Activated naive CD8-positive, alpha-beta T cell treated with anti-CD3 and anti-CD28 coated beads, Interleukin-2, amount 50 U/mL, for 24 hours (primary cell): ENCODE measurements at places on chromosomes 2 and 18.

DNA sequence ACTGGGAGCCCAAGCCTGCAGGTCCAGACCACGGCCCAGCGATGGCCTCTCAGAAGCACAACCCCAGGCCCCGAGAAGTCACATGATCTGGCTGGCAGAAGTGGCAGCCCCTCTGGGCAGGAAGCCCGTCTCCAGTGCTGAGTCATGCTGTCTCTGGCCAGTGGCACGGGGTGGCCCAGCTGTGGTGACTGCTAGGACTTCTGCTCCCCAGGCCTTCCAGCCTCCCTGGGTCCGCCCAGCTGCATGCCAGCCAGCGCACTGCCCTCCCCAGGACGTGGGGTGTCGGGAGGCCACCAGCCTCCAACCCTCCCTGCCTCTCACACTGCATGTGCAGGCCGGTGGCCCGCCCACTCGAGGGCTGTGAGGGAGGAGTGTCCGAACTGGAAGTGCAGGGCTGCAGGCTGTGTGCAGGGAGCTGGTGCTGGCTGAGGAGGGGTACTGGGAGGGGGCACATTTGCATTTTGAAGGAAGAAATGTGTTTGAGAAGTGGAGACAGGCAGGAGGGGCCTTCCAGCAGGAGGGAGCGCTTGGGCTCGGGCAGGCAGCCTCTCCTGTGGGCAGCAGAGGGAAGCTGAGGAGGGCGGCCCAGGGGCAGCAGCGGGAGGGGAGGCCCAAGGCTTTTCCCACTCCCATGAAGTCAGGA, 17.0 kb upstream of the HPCAL1 start:
- DNase-seq = no peak

DNA sequence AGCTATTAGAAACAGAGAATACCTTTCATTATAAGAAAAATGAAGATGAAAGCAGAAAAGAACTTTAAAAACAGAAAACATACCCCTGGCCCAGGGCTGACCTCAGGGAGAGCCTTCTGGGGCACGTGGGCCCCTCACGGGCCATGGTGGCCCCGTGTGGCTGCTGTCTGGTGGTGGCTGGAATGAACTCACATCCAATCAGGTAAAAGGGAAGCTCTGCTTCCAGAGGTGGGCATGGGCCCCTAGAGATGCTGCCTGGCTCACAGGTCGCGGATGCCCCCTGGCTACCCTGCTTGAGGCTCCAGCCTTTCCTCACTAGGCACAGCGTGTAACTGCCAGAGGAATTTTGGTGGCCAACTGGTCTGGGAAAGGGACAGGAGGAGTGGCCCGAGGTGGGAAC, 16.6 kb downstream of the SNORC start:
- no peak for DNase-seq

DNA sequence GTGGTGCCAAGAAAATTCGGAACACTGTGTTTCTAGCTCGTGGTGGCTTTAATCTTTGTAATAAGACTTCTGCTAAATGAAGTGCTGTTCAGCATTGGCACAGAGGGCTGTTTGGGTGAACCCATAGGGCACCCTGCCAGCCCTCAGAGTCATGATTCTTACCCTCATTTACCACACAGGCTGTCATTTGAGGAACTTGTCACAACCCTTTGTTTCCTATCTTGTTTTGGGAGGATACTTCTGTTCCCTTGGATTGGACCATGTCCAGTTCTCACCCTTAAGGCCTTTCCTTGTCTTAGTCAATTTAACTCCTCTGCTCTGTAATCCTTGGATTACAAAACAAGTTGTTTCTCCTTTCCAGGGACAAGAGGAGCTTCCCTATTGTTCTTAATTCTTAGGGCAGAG, 225.7 kb downstream of the MTX2 start:
- DNase-seq = no peak

GRCh38 chr2:239278941-239279365, 121.9 kb downstream of the HDAC4 start:
- no peak for DNase-seq

- DNase-seq = no peak
These were observed 61.6 kb upstream of the CYRIA start for GRCh38 chr2:16727256-16727655.

GRCh38 chr2:48943436-48943835, 187.9 kb upstream of the LHCGR start:
- DNase-seq = no peak

- DNase-seq = no peak
These were observed 2.5 kb downstream of the HTRA2 start for GRCh38 chr2:74532222-74532621.

DNA sequence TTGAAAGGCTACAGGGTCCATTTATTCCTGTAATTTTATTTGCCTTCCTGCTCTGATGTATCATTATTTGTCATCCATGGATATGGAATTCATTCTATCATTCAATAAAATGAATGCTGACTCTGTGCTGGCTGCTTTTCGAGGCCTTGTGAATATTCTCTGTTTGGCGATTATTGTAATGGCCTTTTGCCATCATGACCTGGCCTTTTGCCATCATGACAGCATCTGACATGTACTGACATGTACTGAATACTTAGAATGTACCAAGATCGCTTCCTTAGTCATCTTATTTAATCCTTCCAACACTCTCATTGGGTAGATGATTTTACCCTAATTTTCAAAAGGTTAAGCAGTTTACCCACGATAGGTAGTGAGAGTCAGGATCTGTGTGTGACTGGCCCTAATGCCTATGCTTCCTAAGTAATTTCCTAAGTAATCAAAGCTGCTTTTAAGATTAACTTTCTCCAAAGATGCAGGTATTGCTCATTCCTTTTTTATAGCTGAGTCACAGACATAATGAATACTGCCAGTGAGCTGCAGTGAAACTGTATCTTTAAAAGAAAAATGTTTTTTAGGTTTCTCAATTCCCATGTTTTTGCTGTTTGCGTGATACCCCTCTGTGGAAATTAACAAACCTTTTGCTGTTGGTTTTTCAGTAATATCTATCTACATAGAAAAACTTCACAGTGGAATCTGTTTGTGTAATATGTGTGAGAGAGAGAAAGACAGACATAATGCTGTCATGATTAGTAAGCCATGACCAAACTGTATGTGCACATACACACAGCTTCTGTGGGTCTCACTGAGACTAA, 127.8 kb downstream of the CERS6 start:
- no peak for DNase-seq

GRCh38 chr2:37671009-37671815, at the start of gene CDC42EP3:
Gene CDC42EP3, minus strand, starts transcription at chr2:37671642. Its CDS starts 25,055 bp downstream, at chr2:37646587.
- DNase-seq = peak; percentile 77

GRCh38 chr2:157592374-157592773, 36.3 kb downstream of the ACVR1C start:
- DNase-seq = no peak
